ENCODE measurements at places on chromosomes 13 and 19.

DNA sequence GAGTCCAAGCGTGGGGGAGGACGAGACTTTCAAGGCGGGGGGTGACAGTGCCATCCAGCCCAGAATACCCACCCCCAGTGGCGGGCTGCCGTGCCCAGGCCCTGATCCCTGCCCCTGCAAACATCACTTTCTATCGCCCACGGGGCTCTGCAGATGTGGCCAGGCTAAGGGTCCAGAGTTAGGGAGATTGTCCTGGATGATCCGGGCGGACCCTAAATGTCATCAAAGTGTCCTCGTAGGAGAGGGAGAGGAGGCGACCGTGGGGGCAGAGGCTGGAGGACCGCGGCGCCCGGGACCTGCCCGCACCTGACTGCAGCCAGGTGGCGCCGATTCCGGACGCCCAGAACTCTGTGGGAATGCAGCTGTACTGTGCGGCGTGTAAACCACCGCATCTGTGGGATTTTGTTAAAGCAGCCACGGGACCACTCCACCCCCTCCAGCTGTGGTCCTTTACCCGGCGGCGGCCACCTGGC is 32.4 kb downstream of the GJA3 start:
- DNase-seq = peak; percentile 29

DNA sequence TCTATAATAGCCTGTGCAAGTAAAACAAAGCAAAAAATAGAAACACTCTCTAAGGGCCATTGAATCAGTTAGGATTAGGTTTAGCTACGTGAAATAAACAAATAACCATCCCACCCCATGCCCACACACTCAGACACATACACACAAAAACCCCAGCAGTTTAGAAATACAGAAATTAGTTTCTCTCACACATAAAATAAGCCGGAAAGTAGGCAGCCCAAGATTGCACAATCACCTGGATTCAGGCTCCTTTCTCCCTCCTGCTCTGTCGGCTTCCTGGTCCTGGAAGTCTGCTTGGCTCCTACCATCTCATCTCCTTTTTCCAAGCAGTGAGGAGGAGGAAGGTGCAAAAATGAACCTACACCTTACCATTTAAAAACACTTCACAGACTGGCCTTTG is 22.6 kb upstream of the USP12 start:
- DNase-seq = no peak

GRCh38 chr13:60453490-60453889 is 56.5 kb downstream of the TDRD3 start:
- DNase-seq = no peak

DNA sequence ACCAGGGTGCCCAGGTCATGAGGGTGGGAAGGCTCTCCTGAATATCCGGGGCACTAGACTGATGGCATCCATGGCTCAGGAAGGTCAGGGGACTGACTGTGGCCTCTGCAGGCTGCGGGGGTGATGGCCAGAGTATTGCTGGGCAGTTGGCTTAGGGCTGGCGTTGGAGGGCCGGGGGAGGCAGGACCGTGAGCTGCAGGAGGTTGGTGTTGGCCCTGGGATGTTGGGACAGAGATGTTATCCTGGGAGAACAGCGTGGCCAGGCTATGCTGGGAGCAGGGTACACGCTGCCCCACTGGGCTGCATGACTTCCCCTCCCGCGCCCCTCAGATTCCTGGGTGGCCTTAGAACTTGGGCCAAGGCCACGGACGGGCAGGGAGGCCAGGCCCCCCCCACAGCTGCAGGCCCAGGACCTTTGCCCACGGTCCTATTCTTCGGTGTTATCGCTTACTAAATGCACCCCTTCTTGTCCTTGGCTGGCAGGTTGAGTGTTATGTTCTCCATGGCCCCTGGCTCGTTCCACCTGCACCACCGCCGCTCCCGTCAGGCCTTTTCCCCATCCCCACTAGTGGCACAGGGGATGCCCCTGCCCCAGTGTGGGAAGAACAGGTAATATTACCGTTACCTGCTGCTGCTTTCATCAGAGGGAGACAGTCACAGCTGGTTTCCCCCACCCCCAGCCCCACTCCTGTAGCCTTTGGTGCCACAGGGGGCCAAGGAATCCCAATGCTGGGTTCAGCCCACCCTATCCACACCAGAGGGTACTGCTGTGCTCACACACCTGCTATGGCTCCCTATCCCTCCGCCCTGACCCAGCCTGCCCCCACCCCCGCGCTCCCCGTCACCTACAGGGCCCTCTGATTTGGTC is 3.2 kb upstream of the ISYNA1 start:
- no peak for DNase-seq

DNA sequence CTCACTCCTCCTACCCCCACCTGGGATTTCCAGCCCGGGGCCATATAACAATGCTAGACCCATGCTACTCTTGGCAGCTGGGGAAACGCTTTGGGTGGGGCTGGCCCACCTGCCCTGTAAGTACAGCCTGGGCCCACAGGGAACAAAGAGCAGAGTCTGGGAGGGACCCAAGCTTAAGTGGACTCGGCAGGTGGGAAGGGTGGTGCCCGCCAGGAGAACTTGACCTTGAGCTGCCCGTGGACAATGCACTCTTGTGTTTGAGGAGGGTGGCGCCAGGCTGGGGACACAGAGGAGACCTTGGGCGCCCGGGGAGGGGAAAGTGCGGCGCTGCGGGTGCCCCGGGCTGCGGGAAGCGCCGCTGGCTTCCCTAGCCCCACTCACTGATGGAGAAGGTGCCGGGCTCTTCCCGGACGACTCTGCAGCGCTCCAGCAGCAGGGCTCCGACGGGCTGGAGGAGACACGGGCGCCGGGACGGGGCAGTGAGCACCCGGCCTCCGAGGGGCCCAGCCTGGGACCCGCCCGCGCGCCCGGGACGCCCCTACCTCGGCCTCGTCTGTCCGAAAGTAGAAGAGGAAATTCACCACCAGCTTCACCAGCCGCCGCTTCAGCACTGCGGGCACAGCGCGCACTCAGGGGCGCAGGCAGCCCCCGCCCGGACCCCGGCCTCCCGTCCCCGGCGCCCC is 607 bp downstream of the PLEKHJ1 start:
- DNase-seq = peak; percentile 28

DNA sequence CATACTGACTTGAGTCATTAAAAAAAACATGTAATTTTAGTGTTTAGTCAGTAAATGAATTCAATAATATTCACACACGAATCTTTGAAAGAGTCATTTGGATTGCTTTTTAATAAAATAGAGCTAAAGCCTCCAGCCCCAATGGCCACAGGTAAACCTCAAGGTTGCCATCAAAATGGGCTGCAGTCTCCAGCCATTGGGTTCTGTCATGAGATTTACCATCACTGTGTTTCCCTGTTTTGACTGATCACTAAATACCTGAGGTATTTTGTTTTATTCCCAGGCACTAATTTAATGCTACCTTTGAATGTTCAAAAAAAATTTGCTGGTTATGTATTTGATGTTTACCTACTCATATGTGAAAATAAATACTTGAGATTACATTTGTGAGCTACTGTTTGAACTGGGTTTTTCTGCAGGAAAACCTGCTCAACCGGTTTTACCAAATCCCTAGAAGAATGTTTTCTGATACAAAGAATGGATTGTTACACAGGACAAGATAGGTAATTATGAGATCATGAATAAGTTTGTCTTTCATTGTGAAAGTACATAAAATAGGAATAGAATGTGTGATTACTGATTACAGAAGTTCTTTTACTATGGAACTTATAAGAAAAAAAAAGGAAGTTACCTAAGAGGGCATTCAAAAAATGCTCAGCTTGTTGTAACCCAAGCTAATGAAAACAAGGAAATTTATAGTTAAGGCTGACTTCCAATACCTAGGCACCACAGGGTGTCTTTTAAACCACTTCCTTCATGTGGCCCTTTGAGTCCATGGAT is 391.3 kb downstream of the EFNB2 start:
- DNase-seq = peak; percentile 4

DNA sequence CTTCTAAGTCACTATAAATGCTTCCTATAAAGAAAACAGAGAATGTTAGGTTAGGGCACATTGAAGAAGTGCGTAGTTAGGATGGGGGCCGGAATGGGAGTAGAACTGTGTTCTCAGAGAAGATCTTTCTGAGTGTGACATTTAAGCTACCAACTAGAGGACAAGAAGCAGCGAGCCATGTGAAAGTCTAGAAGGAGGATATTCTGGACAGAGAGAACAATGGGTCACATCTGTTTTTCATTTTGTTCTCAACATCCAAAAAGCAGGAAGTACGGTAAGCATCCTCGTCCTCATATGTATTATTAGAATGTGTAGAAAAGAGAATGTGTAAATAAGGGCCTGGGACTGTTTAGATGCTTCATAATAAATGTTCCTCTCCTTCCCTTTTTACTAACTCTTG is 44.5 kb upstream of the PARP4 start:
- no peak for DNase-seq

- DNase-seq = peak; percentile 13
These were observed 17.5 kb downstream of the MIPEP start for GRCh38 chr13:23871616-23872220.

DNA sequence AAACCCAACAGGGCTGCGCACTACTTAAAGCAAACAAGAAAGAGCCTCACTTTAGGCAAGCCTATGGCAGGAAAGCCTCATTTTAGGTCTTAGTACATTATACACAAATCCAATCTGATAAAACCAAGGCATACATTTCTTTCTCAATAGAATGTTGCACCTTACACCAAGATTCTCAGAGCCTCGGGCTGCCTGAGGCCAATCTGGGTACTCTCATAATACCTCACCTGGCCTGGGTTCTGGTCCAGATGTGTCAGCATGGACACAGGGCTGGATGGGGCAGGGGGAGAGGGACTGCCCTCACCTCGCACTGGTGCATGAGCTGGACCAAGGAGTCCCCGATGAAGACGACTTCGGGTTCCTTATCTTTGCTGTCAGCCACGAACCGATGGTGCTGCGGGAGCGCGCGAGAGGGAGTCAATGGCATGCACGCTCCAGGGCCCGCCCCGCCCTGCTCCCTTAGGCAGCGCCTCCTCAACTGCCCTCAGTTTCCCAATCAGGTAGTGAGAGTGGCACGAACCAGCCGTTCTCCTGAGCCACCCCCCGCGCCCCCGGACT is at the start of gene PRR19:
TSS of gene PRR19 (plus strand) at position 487 of the 558 bp plus-strand sequence. CDS start 7,453 bp downstream, outside the sequence.
- DNase-seq = peak; percentile 37

DNA sequence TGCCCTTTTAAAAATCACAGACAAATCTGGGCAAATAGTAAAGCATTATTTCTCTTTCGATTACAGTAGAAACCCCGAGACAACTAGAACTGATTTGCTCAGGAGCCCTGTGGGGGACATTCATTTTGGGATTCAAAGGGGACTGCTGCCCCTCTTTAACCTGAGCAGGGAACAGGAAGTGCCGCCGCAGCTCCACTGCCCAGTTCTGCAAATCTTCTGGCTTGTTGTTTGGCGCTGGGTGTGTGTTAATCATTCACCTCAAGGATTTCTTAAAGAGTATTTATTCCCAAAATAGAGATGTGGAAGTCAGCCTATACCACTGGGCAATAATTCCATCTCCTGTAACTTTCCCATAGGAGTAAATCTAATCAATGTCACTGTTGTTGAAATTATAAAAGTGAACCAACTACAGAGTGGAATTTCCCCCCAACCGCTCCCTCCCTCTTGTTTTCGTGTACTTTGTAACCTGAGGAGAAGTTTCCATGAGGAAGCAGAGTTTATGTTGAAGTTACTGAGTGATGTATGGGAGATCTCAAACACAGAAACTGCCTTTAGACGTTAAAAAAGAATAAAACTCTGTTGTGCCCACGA is 515.8 kb downstream of the KLF12 start:
- DNase-seq = no peak

- DNase-seq = peak; percentile 8
These were observed 33.5 kb downstream of the FBN3 start for GRCh38 chr19:8115805-8116396.

DNA sequence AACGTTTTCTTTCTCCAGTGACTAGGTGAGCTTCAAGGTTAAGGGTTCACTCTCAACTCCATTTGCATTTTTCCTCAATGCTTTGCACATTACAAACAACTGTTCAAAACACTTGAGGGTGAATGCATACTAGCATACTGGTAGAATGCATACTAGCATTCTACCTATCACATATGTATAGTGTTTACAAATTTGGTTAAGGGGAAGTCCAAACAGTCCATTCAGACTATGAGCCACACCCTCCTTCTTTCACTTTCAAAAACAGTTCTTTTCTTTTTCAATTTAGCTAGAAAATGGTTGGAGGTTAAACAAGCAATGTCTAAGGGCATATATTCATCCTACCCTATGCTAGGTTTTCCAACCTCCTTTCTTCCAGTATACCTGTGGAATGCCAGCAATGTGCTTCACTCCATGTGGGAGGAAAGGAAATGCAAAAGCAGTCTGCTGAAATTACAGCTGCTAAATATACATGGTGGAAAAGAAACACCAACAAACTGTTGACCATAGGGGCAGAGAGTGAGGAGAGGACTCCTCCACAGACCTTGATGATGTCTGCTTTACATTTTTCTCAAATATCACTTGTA is 102.6 kb downstream of the DOCK9 start:
- DNase-seq = no peak

GRCh38 chr13:33644581-33645543 is 173.1 kb upstream of the RFC3 start:
- DNase-seq = peak; percentile 89

- DNase-seq = peak; percentile 48
These were observed 28.2 kb downstream of the KCNC3 start for GRCh38 chr19:50300814-50301606.

- no peak for DNase-seq
These were observed 16.4 kb upstream of the UPF3A start for GRCh38 chr13:114264886-114265611.

DNA sequence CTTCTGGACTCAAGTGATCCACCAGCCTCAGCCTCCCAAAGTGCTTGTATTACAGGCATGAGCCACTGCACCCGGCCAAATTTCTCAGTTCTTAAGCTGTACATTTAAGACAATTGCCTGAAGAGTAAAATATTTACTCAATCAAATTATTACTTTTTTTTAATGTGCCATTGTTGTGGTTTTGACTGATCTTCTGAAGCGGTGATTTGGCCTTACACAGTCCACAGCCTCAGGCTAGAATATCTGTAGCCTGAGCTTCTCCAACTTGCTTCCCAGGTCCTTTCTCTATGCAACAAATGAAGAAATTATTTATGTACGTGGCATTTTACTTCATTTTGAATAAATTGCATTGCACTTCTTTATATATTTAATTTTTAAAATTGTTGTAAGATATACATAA is 281.3 kb downstream of the KLF5 start:
- no peak for DNase-seq

- DNase-seq = no peak
These were observed 1074.4 kb upstream of the PRR20A start for GRCh38 chr13:56066321-56066720.

DNA sequence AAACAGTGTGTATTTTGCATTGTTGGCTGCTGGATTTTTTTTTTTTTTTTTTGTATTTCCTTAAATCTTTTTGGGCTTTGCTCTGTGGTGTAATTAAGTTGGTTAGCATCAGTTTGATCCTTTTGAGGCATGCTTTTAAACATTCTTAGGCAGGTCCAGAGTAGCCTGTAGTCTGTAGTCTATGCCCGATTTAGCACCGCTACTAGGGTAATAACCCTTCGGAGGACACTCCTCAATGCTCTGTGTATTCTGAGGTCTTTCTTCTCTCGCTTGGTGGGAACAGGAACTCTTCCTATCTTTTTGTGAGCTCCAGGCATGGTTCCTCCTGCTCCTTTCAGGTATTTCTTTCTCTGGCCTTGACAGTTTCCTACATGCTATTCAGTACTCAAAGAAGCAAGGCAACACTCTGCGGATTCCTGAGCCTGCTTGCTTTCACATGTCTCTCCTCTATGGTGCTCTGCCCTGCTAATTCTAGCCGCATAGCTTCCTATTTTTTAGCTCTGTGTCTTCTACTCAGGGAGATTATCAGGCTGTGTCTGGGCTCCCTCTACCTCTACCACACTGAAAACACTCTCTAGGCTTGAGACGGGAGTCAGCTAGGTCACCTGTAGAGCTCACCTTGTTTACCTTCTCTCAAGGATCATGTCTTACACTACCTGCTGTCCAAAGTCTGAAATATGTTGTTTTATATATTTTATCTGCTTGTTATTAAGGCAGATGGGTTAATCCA is 195.1 kb downstream of the NDFIP2 start:
- no peak for DNase-seq

- no peak for DNase-seq
These were observed 216.6 kb upstream of the SLC10A2 start for GRCh38 chr13:103282571-103283450.

Measured in NB4 (cell line).